ENCODE measurements at places on chromosomes 4 and X.

DNA sequence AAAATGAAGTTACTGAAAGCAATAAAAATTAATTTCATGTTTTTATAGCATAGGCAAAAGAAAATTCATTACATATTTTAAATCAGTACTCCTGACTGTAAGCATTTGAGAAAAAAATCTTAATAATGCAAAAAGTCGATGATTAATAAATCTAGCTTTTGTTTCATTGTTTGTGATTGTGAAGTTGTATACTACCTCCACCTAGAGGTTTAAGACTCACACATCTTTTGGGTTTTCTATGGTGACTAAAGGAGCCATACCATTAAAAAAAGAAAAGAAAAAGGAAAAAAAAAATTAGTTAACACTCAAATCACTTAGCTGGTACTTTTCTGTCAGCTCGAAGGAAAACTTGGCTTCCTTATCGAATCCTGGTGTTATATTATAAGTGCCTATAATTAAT, 2.0 kb downstream of the GABRA2 start:
- DNase-seq, result no peak

DNA sequence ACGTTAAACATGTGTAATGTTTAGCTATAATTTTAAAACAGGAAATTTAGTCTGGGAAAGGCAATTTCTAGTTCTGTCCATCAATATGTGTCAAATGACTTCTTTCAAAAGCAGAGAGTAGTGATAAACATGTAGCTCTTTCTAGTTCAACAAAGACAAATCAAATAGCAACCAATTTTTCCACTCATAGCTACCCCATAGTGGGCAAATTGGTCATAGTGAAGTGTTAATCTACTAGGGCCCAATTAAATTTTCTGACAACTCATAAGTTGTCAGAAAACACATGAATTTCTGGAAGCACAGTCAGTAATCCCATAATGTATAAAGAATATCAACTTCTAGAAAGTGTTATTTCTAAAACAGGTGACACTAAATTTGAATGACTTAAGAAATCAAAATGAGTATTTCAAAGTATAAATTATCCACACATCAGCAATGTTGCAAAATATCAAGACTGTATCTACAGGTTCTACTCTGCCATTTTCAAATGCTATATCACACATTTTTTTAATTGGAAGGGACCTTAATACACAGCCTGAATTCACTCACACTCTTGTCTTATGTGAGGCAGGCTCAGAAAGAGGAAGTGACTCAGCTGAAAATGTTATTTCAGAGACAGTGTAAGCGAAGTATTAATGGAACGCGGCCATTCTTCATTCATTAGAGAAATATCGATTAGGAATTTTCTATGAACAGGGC, 7.7 kb downstream of the OCIAD2 start:
- DNase-seq, result no peak

DNA sequence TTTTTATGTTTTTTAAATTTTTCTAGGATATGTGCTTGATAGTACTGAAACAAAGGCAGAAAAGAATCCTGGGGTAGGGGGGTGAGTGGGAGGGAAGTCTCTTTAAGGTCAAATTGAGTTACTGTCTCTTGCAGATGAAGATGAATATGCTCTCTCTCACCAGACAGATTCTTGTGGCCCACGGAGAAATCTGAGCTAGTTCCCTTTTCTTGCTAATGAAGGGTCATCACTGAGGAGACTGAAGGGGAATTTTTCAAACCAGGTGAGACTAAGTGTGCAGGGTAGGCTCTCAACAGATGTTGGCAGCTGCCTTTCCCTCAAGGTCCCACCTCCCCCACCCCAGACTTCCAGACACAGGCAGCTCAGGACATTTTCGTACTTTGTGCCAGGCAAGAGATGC, 21.5 kb downstream of the FAM9C start:
- no peak for DNase-seq

DNA sequence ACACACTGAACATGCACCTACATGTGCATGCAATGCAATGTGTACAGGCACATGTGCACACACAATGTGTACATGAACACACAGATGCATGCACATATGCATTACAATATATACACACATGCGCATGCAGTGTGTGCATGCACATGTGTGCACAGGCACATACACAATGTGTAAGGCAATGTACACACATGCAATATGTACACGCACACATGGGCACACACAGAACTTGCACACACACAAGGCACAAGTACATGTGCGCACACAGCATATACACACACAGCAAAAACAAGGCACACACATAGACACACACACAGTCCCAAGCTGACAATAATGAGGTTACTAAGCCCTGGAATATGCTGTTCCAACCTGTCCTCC, 76.3 kb downstream of the EVC2 start:
- no peak for DNase-seq

GRCh38 chr4:106495476-106495875, 126.9 kb upstream of the GIMD1 start:
- DNase-seq, result no peak

DNA sequence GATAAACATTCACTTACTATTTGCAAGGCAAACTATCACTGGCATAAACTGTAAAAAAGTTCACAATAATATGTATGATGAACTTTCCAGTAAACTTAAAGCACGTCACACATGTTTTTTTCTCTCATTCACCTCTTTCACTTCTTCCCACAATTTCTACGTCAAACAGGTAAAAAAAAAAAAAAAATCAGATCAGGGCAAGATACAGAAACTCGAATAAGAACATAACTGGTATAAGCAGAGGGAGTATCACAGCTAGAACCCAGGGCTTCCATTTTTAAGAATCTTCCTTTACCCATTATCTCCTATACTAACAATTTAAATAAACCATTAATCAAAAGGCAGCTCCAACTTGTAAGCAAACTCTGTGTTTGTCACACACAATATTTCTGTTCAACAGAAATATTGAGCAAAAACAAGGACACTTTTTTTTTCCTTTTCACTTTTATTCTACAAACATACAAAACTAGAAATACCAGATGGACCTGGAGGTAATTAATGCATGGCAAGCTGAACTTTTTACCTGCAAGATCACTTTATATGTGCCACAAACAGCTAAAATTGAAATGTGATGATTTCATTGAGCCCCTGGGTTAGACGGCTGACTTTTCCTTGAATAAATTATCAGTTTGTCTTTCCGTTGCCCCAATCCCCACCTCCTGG, 47.5 kb upstream of the NSUN7 start:
- no peak for DNase-seq

GRCh38 chr4:87260477-87260876, 40.1 kb upstream of the KLHL8 start:
- DNase-seq, result no peak

GRCh38 chr4:34723605-34724004, 1520.7 kb downstream of the ARAP2 start:
- DNase-seq, result no peak

GRCh38 chr4:33709247-33709646, 2535.1 kb downstream of the ARAP2 start:
- DNase-seq, result no peak

GRCh38 chrX:119398974-119399771, at the start of gene SLC25A43:
Gene SLC25A43, plus strand, starts transcription at chrX:119399336. Its CDS starts 68 bp downstream, at chrX:119399404.
- no peak for DNase-seq

GRCh38 chrX:108699368-108699767, 37.0 kb downstream of the IRS4 start:
- DNase-seq, result no peak

DNA sequence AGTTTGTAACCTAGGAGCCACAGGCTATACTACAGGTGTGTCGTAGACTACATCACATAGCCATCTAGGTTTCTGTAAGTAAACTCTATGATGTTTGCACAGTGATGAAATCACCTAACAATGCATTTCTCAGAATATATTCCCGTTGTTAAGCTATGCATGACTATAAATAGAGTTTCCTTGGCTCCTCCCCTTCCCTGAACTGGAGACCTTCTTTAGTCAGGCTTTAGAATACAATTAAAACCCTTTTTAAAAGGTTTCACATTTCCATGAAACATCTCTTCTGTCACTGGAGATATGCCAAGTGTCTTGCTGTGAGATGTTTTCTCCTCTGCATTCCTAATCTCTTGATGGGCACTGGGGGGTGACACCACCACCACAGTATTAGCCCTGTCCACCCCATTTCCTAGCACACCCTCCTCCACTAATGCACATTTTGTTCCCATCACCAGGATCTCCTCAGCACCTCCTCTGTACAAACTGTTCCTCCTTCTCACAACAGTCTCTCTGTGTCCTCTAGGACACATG, 334.6 kb upstream of the CPEB2 start:
- DNase-seq, result no peak

DNA sequence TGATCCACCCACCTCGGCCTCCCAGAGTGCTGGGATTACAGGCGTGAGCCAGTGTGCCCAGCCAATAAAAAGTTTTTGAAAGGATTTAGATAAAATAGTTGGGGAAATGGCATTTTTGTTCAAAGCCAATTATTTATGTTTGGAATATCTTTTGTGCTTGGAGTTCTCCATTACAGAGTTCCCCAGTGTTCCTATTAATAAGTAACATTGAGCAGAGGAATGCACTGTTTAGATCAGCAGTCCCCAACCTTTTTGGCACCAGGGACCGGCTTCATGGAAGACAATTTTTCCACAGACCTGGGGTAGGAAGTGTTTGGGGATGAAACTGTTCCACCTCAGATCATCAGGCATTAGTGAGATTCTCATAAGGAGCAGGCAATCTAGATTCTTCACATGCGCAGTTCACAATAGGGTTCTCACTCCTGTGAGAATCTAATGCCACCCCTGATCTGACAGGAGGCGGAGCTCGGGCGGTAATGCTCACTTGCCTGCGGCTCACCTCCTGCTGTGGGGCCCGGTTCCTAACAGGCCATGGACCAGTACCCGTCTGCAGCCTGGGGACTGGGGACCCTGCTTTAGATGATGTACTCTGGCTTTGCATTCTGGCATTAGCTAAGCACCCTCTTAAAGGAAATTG, 8.3 kb downstream of the PKD2 start:
- no peak for DNase-seq

DNA sequence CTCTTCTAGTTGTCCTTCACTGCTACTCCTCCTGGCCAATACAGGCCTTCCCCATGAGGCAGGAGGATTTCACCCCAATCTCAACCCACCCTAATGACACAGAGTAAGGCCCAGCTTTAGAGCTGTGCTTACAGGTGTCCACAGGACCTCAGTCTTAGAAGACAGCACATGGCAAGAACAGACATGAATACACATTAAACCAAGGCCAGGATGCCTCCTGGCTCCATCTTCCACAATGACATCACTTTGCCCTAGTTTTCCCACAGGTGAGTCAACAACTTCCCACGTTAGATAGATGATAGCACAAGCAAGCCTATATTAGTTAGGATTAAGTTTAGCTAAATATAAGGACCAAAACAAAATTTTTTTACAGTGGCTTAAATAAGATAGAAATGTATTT, 63.8 kb upstream of the NOCT start:
- DNase-seq, result no peak

- DNase-seq, result no peak
Observed at GRCh38 chr4:106583567-106583966, 215.0 kb upstream of the GIMD1 start.

DNA sequence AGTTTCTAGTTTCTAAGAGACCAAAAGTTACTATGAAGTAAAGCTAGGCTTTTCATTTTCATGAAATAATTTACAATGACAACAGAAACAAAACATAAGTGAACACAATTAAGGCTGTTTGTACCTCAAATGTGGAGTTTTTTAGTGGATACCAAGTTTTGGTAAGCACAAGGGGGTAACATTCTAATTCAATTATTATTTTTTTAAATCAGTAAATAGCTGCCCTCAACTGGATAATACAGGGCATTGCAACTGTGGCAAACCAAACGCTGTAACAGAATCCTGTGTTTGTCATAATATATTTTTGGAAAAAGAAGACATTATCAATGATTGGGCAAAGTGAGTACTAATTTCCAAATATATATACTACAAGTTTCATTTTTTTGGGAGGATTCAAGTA, 150.3 kb downstream of the FBXW7 start:
- no peak for DNase-seq

DNA sequence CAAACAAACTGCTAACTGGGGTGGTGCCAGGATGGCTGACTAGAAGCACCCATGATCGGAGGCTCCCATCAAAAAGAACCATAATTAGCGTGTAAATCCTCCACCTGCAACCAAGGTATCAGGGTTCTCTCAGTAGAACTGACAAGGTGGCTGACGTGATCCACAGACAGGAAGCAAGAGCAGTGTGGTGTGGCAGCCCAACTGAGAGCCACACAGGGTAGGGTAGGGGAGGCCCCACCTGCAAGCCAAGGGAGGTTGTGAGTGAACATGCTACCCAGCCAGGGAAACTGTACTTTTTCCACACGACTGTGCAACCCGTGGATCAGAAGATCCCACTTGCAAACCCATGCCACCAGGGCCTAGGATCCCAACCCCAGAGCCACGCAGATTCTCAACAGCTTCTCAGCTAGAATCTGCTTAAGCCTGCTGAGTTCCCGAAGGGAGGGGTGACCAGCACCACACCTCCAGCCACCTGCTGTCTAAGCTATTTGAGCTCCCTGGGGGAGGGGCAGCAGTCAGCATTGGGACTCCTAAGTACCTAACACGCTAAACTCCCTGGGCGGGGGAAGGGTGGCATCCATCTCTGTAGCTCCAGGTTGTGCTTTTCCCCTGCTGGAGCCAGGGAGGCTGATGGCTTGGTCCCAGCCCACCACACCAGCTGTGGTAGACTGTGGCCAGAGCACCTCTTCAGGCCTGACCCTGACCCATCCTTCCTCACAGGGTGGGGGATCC, 425.1 kb downstream of the GPM6A start:
- DNase-seq, result no peak

DNA sequence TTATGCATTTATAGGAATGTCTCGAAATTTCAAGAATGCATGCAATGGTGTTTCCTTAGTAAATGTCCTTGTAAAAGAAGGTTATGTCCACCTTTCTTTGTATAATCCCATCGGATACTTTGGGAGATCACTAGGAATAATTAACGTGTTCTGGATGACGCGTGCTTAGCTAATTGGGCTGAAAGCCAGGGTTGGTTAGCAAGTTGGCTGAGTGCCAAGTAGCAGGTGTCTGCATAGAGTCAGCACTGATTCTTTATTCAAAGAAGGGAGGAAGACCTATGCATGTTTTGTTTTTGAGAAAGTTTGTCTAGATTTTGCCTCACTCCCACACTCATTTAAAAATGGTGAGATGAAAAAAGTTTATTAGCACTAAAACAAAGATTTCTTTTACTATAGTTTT, 144.6 kb downstream of the SOX3 start:
- no peak for DNase-seq

GRCh38 chr4:141851246-141851891, 215.0 kb downstream of the IL15 start:
- DNase-seq, result no peak

- DNase-seq, result no peak
Observed at GRCh38 chrX:151974336-151975227, at the start of gene GABRE. Gene GABRE, minus strand, starts transcription at chrX:151974676. Its CDS starts 51 bp downstream, at chrX:151974625.

GRCh38 chr4:106253364-106254129, 62.5 kb downstream of the TBCK start:
- no peak for DNase-seq

All from effector CD4-positive, alpha-beta T cell (primary cell).